ENCODE measurements at places on chromosomes 3 and 15. TPM values are rescaled to one million over a fixed set of nuclear protein-coding genes. Genes with fewer than 3 reads are reported as not detected.

The CD86 gene
- total RNA-seq: not detected

The PLCH1 gene
- total RNA-seq: under 0.01 TPM

The HIGD2B gene
- not detected for total RNA-seq

The NR2C2 gene
- total RNA-seq: 16.4 TPM

The GRK7 gene
- not detected for total RNA-seq

The CNTN4 gene
- 2.9 TPM for total RNA-seq

The NRROS gene
- 0.46 TPM for total RNA-seq

The OIP5 gene
- 0.74 TPM for total RNA-seq

The RNU5B-1 gene
- total RNA-seq: not detected

Measured in smooth muscle cell of bladder (primary cell).